ENCODE measurements at places on chromosomes 12 and 14. TPM values are rescaled to one million over a fixed set of nuclear protein-coding genes. Genes with fewer than 3 reads are reported as not detected.
A peak's percentile ranks its signal among the peaks of the same experiment; 100 is the strongest.

SH2B3 gene
- total RNA-seq = 14.4 TPM

ALDH2 gene
- total RNA-seq = 126 TPM

DIO3 gene
- 4.3 TPM for total RNA-seq

ACTR6 gene
- total RNA-seq = 31.4 TPM

PTGDR gene
- not detected for total RNA-seq

ACSM4 gene
- not detected for total RNA-seq

C12orf42 gene
- total RNA-seq = not detected

ZDHHC22 gene
- 0.49 TPM for total RNA-seq

ACOT4 gene
- 2.2 TPM for total RNA-seq

CATSPERB gene
- 0.14 TPM for total RNA-seq

- peaks cover 62% of the 10 kb centered on the region for H3K27me3 ChIP-seq
- H3K4me1 ChIP-seq = peaks cover 20% of the 10 kb centered on the region
- no peaks in the 10 kb centered on the region for H3K36me3 ChIP-seq
Observed at GRCh38 chr12:84913129-84913515, 523 bp upstream of the SLC6A15 start.

DNA sequence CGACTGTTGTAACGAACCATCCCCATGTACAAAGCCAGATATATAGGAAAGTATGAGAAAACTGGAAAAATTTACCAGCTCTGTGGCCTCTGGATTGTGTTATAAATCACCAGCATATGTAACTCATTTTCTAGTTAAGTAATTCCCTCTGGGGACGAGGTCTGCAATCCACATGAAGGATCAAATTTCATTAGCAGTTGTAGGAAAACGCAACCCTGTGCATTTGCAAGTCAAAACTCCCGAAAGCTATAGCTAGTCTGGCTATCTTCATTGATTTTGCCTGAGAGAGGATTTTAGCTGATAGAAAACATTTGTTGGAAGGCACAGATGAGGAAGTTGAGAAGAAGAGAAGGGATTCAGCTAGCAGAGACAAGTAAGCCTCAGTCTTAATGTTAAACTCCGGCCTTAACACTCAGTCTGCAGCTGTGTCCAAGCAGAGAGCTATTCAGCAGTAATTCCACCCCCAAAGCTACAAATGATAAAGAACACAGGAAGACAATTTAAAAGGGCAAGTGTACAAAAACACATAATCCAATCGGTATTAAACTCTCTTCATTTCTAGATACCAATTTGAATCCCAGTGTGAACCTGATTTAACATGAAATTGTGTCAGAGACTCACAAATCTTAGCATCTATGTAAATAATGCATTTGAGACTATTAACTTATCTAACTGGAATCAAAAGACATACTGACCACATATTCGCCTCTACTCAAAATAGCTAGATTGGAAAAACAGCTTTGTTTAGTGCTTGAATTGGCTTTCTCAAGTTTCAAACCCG, 54.2 kb upstream of the CERS5 start:
- peaks cover 27% of the 10 kb centered on the region for H3K4me1 ChIP-seq
- no peaks in the 10 kb centered on the region for H3K36me3 ChIP-seq
- peak overlapping the region; percentile 41 for H3K4me3 ChIP-seq
- DNase-seq = no peak

DNA sequence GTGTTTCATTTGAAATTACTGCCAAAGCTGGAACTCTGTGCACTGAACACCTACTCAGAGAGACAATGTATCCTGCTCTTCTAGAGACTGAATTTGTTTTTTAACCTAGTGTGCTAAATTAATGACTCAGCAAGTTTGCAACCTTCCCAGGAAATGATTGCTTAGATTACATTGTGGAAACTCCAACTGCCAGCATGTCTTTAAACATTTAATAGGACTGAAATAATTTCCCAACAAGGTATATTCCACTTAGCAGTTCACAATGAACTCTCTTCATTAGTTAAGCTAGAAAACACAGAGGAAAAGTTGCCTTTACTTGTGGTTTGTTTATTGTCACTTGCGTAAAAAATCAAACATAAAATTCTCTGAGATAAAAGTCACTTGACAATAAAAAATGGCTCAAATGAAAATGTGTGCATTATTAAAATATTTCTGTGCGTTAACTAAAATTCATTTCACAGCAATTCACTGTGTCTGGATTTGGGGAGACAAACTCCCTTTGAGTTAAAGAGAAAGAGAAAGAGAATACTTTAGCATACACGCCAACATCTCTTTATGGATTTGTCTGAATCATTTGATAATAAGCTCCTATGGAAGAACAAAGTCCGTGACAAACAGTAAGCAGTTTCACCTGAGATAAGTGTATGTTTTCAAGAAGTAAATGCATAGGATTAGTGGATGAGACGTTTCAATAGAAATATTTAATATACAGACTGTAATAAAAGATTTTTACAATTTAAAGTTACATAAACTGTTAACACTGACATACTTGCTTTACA, 284.0 kb downstream of the PRKD1 start:
- no peak overlapping the region for H3K4me3 ChIP-seq
- peaks cover 7% of the 10 kb centered on the region for H3K4me1 ChIP-seq
- no peak for DNase-seq
- no peaks in the 10 kb centered on the region for H3K36me3 ChIP-seq

- peak; percentile 84 for DNase-seq
- no peaks in the 10 kb centered on the region for H3K27me3 ChIP-seq
- H3K36me3 ChIP-seq = no peaks in the 10 kb centered on the region
- no peak overlapping the region for H3K4me3 ChIP-seq
- peak overlapping the region; percentile 73 for H3K27ac ChIP-seq
Observed at GRCh38 chr14:76901171-76902055, 75.2 kb downstream of the LRRC74A start.

DNA sequence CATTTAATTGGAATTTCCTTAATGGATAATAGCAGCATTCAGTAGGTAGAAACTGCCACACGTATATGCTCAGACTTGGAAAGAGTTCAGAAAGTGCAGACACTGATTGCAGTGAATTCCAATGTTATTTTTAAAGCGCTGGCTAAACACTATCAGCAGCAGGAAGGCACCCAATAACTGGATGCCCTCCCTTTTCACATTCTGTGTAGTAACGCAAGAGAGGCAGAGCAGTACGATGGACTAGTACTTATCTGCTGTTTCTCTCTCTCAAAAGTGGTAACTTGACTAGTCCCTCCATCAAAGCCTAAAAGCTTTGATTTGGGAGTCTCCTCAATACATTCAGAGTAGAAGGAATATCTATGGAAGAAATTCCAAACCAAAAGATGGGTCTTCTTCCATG, 791.0 kb downstream of the TMTC2 start:
- no peaks in the 10 kb centered on the region for H3K36me3 ChIP-seq
- no peak for DNase-seq
- no peaks in the 10 kb centered on the region for H3K27me3 ChIP-seq

DNA sequence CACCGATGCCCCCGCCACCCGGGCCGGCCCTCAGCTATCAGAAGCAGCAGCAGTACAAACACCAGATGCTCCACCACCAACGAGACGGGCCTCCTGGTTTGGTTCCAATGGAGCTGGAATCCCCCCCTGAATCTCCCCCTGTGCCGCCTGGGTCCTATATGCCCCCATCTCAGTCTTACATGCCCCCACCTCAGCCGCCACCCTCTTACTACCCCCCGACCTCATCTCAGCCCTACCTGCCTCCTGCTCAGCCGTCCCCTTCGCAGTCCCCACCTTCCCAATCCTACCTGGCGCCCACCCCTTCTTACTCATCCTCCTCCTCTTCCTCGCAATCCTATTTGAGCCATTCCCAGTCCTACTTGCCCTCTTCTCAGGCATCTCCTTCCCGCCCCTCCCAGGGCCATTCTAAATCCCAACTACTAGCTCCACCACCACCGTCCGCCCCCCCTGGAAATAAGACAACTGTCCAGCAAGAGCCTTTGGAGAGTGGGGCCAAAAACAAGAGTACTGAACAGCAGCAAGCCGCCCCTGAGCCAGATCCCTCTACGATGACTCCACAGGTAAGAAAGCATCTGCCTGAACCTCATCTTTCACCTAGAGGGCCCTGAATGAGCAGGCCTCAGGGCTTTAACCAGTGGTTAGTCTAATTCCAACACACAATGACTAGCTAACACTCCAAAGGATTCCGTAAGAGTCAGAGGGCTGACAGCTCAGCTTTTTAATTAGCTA, 851 bp downstream of the YLPM1 start:
- DNase-seq = peak; percentile 65
- no peaks in the 10 kb centered on the region for H3K36me3 ChIP-seq
- H3K4me3 ChIP-seq = peak overlapping the region; percentile 93
- H3K27ac ChIP-seq = peak overlapping the region; percentile 87

GRCh38 chr12:19451196-19451595, 11.9 kb downstream of the AEBP2 start:
- H3K36me3 ChIP-seq = no peaks in the 10 kb centered on the region
- no peak for DNase-seq
- H3K27ac ChIP-seq = no peak overlapping the region
- H3K4me3 ChIP-seq = no peak overlapping the region
- no peaks in the 10 kb centered on the region for H3K27me3 ChIP-seq
- peaks cover 36% of the 10 kb centered on the region for H3K4me1 ChIP-seq

- no peak overlapping the region for H3K27ac ChIP-seq
- no peaks in the 10 kb centered on the region for H3K27me3 ChIP-seq
- H3K4me1 ChIP-seq = no peaks in the 10 kb centered on the region
- H3K36me3 ChIP-seq = no peaks in the 10 kb centered on the region
- no peak overlapping the region for H3K4me3 ChIP-seq
Observed at GRCh38 chr12:34390846-34391700, 368.8 kb downstream of the ALG10 start.

GRCh38 chr14:76424359-76424758, 48.4 kb downstream of the ESRRB start:
- DNase-seq = no peak
- H3K27ac ChIP-seq = no peak overlapping the region
